ENCODE measurements at places on chromosomes 13 and 19. TPM values are rescaled to one million over a fixed set of nuclear protein-coding genes. Genes with fewer than 3 reads are reported as not detected.

- DNase-seq = no peak
Observed at GRCh38 chr19:47826800-47827199, 5.1 kb downstream of the CRX start.

DNA sequence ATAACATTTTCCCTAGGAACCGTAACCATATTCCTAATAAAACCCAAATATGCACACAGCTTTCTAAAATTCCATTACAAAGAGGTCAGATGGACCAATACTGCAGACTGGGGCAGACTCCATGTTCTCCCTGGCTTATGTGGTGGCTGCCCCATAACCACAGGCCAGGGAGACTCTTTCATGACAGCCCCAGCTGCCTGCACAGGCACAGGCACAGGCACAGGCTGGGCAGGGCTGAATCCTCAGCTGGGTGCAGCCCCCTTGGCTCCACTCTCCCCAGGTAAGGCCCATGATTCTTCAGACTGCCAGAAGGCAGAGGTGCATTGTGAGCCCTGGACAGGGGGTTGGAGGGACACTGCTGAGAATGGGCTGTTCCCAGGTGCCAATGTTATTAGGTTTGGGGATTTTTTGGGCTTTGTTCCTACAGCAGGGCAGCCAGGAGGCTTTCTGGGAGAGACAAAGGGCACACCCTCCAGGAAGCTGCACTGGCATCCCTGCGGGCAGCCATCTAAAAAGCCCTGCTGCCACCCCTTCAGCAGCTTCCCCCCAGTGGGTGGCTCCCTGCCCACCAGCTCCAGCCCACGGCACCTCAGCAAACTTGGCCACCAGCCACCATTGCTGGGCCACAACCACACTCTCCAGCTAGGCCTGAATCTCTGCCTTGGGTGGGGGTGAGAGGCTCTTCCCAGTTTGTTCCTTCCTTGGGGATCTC, 20.0 kb downstream of the DOCK9 start:
- no peak for DNase-seq

The DIAPH3 gene
- 21.2 TPM for total RNA-seq

The TTC9B gene
- total RNA-seq = not detected

The BRME1 gene
- 0.75 TPM for total RNA-seq

The ACP5 gene
- total RNA-seq = not detected

Measured in MCF 10A (cell line).